ENCODE measurements at places on chromosomes 16 and 17.

GRCh38 chr16:2482249-2482648 lies 7.3 kb downstream of the TBC1D24 start:
- no peak for DNase-seq

GRCh38 chr17:34620458-34620857 lies 41.1 kb downstream of the TMEM132E start:
- no peak for DNase-seq

DNA sequence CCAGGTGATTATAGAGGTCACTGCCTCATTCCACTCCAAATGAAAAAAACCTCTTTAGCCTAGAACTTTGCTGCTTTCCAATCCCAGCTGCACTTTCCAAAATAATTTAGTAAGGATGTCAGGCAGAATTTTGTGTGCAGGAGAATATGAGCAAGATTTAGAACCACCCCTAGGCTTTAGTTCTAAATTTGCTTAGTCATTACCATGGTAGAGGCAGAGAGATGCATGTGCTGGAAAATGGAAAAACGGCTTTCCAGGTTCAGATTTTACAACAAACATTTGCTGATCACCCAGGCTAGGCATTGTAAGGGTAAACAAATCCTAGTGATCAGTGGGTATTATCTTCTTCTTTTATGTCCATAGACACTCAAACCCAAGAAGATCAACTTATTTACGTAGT lies 6.3 kb downstream of the KRT26 start:
- no peak for DNase-seq

DNA sequence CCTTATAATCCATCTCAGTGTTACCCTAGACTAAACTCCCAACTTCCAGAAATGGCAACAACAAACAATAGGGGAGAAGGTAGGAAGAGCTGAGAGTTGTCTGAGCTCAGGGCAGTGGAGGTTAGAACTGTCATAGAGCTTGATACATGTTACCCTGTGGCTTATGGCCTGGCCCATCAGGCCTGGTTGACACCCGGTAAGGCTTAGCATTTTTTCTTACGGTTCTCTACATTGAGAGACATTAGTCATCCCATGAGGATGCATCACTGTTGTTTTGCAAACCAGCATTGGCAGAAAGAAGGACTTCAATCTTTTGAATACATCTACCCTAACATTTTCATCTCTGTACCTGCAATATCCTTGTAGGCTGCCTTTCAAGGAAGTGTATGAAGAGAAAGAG lies 226.6 kb downstream of the PHKB start:
- no peak for DNase-seq

DNA sequence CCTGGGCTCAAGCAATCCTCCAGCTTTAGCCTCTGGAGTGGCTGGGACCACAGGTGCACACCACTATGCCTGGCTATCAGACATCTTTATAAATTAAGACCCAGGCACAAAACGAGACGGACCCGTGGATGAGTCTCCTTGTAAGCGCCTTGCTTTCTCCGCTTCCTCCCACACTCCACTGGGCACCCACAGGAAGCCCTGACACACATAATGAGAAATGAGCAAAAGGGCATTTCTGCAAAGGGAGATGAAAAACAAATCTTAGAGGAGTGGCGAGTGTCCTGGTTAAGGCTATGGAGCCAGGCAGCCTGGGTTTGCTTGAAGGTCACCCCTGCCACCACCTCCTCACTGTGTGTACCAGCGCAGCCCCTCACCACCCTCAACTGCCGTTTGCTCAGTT lies 56.3 kb downstream of the XYLT1 start:
- DNase-seq = no peak

DNA sequence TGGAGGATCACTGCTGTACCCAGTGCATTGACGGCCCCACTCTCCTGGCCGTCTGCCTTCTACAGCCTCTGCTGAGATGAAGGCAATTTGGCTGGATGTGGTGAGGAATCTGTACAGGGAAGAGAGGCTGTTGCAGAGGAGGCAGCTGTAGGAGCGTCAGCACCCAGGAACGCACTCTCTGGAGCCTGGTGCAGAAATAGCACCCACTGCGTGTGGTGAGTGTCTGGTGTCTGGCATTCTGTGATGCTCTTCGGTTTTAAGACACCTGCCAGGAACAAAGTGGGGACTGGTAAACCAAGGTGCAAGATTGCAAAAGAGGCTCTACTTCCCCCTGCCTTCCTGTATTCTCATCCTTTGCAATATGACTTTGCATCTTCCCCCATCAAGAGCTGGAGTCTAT lies 187.5 kb upstream of the SDK2 start:
- no peak for DNase-seq

GRCh38 chr17:74770498-74771318 lies 5.4 kb downstream of the NAT9 start:
- no peak for DNase-seq

- no peak for DNase-seq
These were observed 14.1 kb upstream of the NKD1 start for GRCh38 chr16:50534091-50534490.

GRCh38 chr16:29877266-29877961 lies 14.4 kb upstream of the CDIPT start:
- DNase-seq = no peak

GRCh38 chr17:2749058-2749783 lies at the start of gene CCDC92B:
TSS of gene CCDC92B (minus strand) at chr17:2749652. CDS start at chr17:2735145, 14,507 bp downstream.
- no peak for DNase-seq

DNA sequence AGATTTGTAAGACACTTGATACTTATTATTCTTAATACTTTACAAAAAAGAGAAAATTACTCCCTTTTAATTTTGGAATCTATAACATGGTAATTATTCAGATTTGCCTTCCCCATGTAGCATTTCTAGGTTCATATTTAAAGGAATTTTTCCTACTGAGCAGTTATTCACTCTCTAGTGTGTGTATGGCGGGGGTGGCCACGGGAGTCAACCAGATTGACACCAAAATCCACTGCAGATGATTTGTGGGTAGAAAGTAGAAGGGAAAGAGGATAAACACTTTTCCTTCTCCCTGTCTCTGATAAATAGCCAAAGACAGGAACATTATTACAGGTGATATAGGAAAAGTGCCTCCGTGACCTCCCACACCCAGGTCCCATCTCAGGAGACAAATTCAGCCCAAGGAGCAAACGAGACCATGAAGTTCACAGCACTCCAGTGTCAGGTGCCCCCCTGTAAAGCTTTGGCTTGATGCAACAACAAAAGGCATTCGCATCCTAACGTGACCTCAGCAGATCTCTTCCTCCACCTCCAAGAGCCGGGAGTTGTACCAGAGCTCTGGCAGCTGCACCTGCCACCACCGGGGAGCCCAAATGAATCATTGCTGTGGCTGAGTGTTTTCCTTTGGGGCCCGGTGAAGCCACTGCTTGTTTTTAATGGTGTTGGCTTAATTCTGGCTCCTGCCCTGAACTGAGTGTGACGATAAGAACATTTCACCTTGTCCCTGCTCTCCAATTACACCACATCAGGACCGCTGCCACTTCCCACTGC lies 92.7 kb upstream of the NOL11 start:
- no peak for DNase-seq

DNA sequence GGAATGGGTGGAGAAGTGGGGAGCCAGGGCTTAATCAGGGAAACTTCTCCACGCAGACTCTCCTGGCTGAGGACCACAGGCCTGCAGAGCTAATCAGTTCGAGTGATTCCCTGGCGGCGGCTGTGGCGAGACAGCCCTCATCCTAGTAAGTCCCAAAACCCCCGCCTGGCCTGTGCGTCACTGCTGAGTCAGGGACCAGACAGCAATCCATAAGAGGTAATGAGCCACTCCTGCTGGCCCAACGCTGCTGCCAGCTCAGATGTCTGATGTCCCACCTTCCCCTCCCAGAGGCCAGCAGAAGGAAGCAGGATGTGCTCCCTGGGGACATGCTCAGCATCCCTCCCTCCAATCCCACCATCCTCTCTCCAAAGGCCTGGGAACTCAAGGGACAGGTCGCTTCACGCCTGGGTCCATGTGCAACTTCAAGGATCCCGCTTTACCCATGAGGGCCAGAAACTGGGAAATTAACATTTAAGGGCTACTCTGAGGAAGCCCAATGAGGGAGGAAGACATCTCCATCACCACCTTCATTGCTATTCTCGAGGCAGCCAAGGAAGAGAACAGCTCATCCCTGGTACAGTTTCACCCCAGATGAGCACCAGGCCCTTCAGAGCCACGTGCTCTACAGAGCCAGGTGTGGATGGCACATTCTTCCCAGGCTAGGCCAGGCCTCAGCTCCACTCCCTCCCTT lies 7.9 kb downstream of the ACLY start:
- DNase-seq = no peak

GRCh38 chr16:81544700-81545271 lies 100.2 kb downstream of the CMIP start:
- no peak for DNase-seq

- no peak for DNase-seq
These were observed 50.0 kb upstream of the CAPN15 start for GRCh38 chr16:477301-478157.

- DNase-seq = no peak
These were observed 166.8 kb upstream of the TBX2 start for GRCh38 chr17:61232871-61233270.
